ENCODE measurements at places on chromosomes 16 and 17. TPM values are rescaled to one million over a fixed set of nuclear protein-coding genes. Genes with fewer than 3 reads are reported as not detected.
A peak's percentile ranks its signal among the peaks of the same experiment; 100 is the strongest.

Gene KRTAP4-5
- total RNA-seq: not detected

Gene NRN1L
- 10.0 TPM for total RNA-seq

DNA sequence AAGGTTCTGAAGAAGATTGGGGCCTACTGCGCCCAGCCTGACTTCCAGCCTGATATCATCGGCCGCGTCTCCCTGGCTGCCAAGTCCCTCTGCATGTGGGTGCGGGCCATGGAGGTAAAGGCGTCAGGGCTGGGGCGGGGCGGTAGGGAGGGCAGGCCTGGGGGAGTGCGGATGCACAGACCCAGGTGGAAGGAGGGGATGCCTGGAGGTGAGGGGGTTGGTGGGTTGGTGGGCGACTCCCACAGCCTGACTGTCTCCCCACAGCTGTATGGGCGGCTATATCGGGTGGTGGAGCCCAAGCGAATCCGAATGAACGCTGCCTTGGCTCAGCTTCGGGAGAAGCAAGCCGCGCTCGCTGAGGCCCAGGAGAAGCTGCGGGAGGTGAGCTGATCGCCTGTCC, 26.8 kb upstream of the KDM6B start:
- DNase-seq: no peak
- H3K36me3 ChIP-seq: no peaks in the 10 kb centered on the region
- H3K27ac ChIP-seq: no peak overlapping the region
- no peak overlapping the region for H3K4me3 ChIP-seq
- H3K4me1 ChIP-seq: no peaks in the 10 kb centered on the region

- no peak for DNase-seq
- no peaks in the 10 kb centered on the region for H3K36me3 ChIP-seq
- no peak overlapping the region for H3K4me3 ChIP-seq
- no peak overlapping the region for H3K27ac ChIP-seq
These were observed 83.5 kb upstream of the TNRC6A start for GRCh38 chr16:24645739-24646645.

DNA sequence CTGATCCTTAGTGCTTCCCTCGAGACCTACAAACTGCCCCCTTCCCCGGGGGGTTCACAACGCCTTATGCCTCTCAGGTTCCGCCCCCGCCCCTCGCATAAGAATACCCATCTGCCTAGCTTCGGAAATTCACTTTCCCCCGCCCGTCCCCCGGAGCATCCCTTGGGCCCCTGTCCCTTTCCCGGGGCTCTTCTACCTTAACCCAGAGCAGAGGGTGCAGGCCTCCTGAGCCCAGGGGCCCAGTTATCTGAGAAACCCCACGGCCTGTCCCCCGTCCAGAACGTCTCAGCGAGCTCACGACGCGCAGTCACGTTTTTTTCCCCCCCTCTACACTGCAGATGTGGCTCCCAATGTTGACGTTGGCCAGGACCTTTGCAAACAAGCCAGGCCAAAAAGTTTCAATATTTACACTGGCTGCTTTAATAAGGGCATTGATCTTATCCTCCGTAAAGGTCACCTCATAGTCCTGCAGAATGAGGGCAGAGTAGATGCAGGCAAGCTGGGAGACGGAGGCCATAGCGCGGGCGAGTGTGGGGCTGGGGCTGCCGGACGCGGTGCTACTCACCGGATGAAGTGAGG, 1.4 kb upstream of the NBR1 start:
- H3K27ac ChIP-seq: peak overlapping the region; percentile 97
- no peaks in the 10 kb centered on the region for H3K36me3 ChIP-seq
- peak; percentile 25 for DNase-seq
- peak overlapping the region; percentile 84 for H3K4me3 ChIP-seq
- H3K4me1 ChIP-seq: peaks cover 6% of the 10 kb centered on the region
- H3K27me3 ChIP-seq: no peaks in the 10 kb centered on the region

DNA sequence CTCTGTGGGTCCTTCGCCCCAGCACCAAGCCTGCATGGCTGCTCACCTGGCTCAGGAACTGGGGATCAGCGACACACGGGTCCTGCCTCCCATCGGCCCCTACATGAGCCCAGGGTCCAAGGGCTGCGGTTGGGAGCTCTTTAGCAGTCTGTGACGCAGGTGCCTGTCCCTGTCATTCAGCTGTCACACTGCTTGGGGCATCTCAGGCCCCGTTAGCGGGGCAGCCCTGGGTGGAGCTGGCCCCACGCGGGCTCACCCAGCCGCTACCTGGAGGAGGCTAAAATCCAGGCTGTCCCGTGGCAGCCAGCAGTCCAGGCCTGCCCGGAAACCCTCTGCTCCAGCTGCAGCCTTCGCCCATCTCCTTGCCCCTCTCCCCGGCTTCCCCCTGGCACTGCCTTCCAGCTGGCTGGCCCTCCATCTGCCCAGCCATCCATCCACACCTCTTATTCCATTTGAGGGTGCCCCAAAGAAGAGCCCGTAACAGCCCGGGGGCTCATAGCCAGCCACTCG, 3.3 kb downstream of the GCGR start:
- H3K4me3 ChIP-seq: no peak overlapping the region
- H3K27me3 ChIP-seq: peaks cover 31% of the 10 kb centered on the region

GRCh38 chr17:21352981-21353265, 23.2 kb upstream of the KCNJ12 start:
- no peak for DNase-seq
- no peaks in the 10 kb centered on the region for H3K27me3 ChIP-seq
- H3K4me1 ChIP-seq: no peaks in the 10 kb centered on the region
- H3K4me3 ChIP-seq: no peak overlapping the region
- no peak overlapping the region for H3K27ac ChIP-seq
- H3K36me3 ChIP-seq: no peaks in the 10 kb centered on the region

DNA sequence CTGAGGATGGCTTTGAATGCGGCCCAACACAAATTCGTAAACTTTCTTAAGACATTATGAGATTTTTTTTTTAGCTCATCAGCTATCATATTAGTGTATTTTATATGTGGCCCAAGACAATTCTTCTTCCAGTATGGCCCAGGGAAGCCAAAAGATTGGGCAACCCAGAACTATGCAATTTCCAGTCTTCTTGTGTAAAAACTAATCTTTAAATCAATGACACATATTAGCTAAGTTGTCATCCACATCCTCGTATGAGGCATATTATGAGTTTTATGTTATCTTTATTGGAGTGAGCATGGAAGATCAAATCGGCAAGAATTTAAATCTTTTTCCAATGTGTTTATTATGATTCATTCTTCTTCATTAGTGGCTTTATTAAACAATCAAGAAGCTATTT, 198.6 kb upstream of the HSBP1 start:
- H3K27me3 ChIP-seq: no peaks in the 10 kb centered on the region
- no peaks in the 10 kb centered on the region for H3K36me3 ChIP-seq
- H3K27ac ChIP-seq: no peak overlapping the region

DNA sequence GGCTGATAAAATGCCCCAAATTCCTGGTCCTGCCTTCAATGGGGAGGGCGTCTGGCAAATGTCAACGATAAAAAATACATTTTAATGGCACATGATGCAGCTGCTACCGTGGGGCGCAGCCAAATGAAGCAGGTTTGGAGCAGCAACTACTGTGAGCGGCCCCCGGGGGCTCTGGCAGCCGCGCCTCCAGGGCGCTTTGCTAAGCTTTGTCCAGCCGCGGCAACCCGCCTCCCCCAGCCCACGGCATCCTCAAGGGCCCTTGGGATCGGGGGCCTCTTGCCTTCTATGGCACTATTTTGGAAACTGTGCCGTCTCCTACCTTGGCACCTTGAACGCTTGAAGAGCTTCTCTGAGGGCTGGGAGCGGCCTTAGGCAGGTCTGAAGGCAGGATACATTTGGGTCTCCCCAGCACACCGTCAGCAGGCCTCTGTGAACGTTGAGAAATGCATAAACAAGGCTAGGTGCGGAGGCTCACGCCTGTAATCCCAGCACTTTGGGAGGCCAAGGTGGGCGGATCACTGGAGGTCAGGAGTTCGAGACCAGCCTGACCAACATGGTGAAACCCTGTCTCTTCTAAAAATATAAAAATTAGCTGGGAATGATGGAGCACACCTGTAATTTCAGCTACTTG, 25.1 kb downstream of the TBX4 start:
- H3K4me1 ChIP-seq: no peaks in the 10 kb centered on the region
- H3K27ac ChIP-seq: no peak overlapping the region
- no peak overlapping the region for H3K4me3 ChIP-seq
- H3K36me3 ChIP-seq: no peaks in the 10 kb centered on the region
- H3K27me3 ChIP-seq: no peaks in the 10 kb centered on the region

DNA sequence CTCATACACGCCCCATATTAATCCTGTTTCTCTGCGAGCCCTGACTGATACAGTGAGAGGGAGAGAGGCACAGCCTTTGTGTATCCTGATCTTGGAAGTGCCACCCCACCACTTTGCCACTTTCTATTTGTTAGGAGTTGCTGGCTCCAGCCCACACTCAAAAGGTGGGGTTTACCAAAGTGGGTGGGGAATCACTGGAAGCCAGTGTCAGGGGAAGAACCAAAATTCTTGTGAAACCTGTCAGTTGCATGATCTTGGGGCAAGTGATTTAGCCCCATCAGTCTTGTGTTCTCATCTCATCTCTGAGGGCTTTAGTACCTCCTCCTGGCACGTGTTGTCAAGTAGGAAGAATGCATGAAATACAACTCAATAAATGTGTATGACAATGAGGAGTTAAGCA, 119.5 kb downstream of the SOX9 start:
- H3K4me1 ChIP-seq: no peaks in the 10 kb centered on the region
- DNase-seq: no peak
- no peaks in the 10 kb centered on the region for H3K36me3 ChIP-seq
- H3K4me3 ChIP-seq: no peak overlapping the region
- H3K27me3 ChIP-seq: no peaks in the 10 kb centered on the region
- no peak overlapping the region for H3K27ac ChIP-seq

DNA sequence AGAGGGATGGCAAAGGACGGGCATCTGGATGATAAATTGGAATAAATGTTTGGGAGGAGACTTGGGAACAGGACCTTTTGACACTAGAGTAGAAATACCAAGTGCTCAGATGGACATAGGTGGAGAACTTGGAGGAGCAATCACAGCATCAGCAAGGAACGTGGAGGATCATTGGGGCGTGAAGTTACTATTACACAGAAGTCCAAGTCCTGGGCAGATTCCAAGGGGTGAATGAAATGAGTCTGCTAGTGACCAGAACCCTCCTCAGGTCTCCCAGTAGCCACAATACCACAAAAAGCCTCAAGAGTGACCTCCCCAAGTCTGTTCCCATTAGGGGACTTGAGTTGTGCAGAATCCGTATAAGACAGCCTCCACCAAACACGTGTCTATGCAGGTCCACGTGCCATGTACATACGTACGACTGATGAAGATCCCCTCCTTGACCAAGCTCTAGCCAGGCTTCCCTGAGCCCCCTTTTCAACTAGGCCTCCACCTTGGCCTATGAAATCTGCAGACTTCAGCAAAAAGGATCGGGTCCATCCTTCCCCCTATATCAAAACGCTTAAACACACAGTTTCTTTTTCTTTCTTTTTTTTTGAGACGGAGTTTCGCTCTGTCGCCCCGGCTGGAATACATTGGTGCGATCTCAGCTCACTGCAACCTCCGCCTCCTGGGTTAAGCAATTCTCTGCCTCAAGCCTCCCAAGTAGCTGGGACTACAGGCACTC, 2.2 kb downstream of the C17orf67 start:
- DNase-seq: no peak
- no peak overlapping the region for H3K4me3 ChIP-seq
- no peak overlapping the region for H3K27ac ChIP-seq
- no peaks in the 10 kb centered on the region for H3K4me1 ChIP-seq
- H3K27me3 ChIP-seq: no peaks in the 10 kb centered on the region

GRCh38 chr17:49958723-49959122, 10.3 kb upstream of the DLX4 start:
- H3K4me3 ChIP-seq: no peak overlapping the region
- no peak overlapping the region for H3K27ac ChIP-seq
- H3K4me1 ChIP-seq: no peaks in the 10 kb centered on the region
- no peaks in the 10 kb centered on the region for H3K27me3 ChIP-seq
- no peak for DNase-seq
- H3K36me3 ChIP-seq: no peaks in the 10 kb centered on the region

GRCh38 chr16:57413733-57414132, 9.2 kb downstream of the CCL17 start:
- H3K27me3 ChIP-seq: no peaks in the 10 kb centered on the region
- H3K4me1 ChIP-seq: no peaks in the 10 kb centered on the region
- H3K4me3 ChIP-seq: no peak overlapping the region

DNA sequence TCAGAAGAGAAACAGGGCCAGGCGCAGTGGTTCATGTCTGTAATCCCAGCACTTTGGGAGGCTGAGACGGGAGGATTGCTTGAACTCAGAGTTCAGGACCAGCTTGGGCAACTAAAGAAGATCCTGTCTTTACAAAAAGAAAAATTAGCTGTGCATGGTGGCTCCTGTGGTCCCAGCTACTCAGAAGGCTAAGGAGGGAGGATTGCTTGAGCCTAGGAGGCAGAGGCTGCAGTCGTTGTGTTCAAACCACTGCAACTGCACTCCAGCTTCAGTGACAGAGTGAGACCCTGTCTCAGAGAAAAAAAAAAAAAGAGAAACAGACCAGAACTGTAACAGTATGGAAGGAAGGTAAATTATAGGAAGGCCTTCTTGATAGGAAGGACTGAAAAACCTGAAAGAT, 10.3 kb downstream of the ARL4D start:
- peak; percentile 1 for DNase-seq
- no peaks in the 10 kb centered on the region for H3K4me1 ChIP-seq
- no peak overlapping the region for H3K4me3 ChIP-seq
- H3K27ac ChIP-seq: no peak overlapping the region
- no peaks in the 10 kb centered on the region for H3K27me3 ChIP-seq

DNA sequence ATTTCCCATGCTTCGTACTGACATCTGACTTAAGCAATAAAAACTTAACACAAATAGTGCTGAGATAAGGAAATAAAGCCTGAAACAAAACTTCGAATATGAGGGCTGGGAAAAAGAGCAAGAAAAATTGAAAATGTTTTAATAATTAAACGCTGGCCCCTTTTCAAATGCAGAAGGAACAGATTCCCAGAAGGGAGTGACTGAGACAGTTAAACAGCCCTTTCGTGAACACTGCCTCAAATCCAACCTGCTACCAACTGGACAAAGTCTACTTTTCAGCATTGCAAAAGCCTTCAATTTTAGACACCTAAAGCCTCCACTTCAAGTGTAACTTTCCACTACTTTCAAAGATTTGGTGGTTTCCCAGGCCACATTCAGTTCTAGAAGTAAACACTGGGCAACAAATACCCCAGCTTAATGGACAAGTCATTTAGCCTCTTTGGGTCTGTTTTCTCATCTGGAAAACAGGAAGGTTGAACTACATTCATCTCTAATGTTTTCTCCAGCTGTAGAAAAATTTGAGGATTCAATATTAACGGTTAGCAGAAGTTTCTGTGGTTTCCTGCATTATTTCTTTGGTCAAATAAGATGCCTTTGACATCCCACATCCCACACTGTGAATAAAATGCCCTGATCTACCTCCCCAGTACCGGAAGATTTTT, 11.8 kb downstream of the RFFL start:
- no peak overlapping the region for H3K4me3 ChIP-seq
- no peaks in the 10 kb centered on the region for H3K36me3 ChIP-seq
- H3K27me3 ChIP-seq: no peaks in the 10 kb centered on the region
- peak overlapping the region; percentile 80 for H3K27ac ChIP-seq
- H3K4me1 ChIP-seq: peaks cover 36% of the 10 kb centered on the region
- no peak for DNase-seq

GRCh38 chr17:15479703-15480102, 12.3 kb upstream of the CDRT4 start:
- H3K27me3 ChIP-seq: no peaks in the 10 kb centered on the region
- no peak for DNase-seq
- no peaks in the 10 kb centered on the region for H3K4me1 ChIP-seq
- peak overlapping the region; percentile 8 for H3K27ac ChIP-seq
- H3K4me3 ChIP-seq: no peak overlapping the region

- no peak for DNase-seq
- H3K27ac ChIP-seq: no peak overlapping the region
- no peak overlapping the region for H3K4me3 ChIP-seq
These were observed 116.6 kb downstream of the ZNF18 start for GRCh38 chr17:11880714-11881113.
